ENCODE measurements at places on chromosomes 4 and X.

DNA sequence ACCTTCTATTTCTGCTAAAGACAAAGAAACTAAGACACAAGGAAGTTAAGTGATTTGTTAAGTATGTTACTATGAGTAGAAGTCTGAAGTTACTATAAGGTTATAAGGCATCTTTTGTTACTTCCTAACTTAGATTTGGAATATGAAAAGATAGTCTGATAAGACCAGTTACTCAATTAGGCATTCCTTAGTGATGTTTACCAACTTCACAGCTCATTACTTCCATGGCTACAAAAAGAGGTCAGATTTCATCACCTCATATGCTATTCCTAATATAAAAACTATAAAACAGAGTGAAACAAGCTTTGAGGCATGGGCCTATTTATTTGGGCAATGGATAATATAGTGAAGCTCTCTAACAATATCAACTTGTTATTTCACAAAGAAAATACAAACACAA is 143.1 kb downstream of the TBCK start:
- DNase-seq: no peak

- no peak for DNase-seq
These were observed 26.7 kb upstream of the BMP2K start for GRCh38 chr4:78749258-78749971.

DNA sequence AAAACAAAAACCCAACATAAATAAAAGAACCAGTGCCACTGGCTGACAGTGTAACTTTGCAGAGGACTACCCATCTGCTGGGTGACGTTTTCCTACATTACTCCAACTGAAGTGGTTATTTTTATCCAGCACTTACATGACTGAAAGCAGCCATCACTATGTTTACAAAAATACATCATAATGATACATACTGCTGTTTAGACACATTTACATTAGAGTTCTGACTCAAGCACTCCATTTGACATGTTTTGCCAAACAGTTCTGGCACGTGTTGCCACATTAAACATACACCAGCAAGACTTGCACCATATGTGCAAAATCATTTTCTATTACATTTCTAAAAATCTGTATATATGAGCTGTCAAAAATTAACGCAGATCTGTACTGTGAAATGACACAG is 39.6 kb downstream of the BEND4 start:
- no peak for DNase-seq

GRCh38 chr4:121353213-121353612 is 27.6 kb downstream of the QRFPR start:
- peak; percentile 25 for DNase-seq

DNA sequence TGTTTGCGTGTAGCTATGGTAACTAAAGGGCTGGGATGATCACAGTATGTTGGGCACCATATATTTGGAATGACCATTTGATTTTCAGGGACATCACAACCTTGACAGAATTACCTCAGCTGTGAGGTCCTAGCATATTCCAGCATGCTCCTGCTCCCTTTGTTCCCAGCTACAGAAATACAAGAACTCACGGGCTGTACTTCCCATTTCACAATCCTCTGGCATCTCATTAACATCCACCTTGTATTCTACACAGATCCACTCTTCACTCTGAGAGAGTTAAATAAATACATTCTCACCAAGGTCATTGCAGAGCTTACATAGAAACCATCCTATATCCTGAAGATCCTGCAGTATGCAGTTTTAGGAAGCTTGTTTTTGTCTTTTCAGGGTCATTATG is 169.7 kb downstream of the FRMPD4 start:
- DNase-seq: no peak

DNA sequence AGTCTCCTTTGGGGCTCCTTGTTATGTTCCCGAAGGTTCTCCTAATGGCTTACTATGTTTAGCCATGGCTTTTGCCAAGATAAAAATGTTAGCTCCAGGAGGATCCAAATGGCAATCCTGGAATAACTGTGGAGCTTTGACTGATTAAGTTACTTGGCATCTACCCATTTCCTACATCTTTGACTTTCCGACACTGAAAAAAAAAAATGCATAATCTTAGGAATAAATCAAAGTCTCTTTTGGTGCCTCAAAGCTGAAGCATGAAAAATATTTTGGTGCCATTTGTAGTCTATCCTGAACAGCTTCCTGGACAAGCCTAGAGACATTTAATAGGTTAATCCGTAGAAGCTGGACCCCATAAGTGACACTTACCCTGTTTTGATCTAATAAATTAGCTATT is 191.7 kb downstream of the PALLD start:
- no peak for DNase-seq

DNA sequence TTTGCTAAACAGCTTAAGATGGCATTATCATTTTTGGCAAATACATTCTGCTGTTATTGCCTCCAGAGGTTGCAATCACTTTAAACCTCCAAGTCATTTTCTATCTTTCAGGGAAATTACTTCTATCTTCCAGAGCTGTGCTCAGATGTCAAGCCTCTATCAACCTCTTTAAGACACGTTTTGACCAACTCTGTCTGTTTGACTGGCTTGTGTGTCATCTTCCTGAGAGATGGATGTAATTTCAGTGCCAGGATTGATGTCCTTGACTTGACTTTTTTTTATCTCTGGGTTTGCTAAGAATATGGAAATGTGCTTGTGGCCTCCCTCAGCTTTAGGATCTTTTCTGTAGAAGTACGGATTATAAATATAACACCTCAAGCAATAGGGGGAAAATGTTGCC is 263.4 kb downstream of the GLUD2 start:
- DNase-seq: no peak

DNA sequence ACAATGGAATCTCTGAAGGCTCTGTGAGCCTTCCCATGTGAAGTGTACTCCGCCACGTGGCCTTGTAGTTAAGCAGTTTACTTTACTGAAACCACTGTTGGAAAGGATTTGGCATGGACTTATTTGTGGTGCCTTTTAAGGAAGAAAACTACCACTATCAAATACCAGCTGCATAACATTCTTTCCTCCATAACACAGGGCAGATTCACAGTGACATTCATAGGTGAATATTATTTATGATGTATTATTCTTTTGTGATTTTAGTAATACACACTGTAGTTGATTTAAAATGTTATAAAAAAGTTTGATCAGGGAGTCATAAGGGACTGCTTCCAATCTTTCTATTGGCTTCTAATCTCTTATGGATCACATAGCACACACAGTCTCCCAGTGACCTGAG is 192.5 kb upstream of the AGTR2 start:
- no peak for DNase-seq
